Diencephalon (tissue), 1 donor: ENCODE measurements at places on chromosomes 1 and 21. TPM values are rescaled to one million over a fixed set of nuclear protein-coding genes. Genes with fewer than 3 reads are reported as not detected.

Gene CRYBG2
- 1.4 TPM for total RNA-seq

Gene FAM3B
- total RNA-seq, result 0.69 TPM

Gene DISC1
- total RNA-seq, result 12.7 TPM

Gene FLG2
- total RNA-seq, result not detected

Gene S100A7
- not detected for total RNA-seq

Gene NOTCH2
- total RNA-seq, result 48.7 TPM

Gene SLAMF1
- not detected for total RNA-seq

Gene JAM2
- 20.8 TPM for total RNA-seq

Gene ASAP3
- 14.8 TPM for total RNA-seq

Gene S100A13
- 15.0 TPM for total RNA-seq

Gene BRINP3
- 117 TPM for total RNA-seq

Gene BEND5
- 17.5 TPM for total RNA-seq
